ENCODE measurements at places on chromosomes 11 and 22.

DNA sequence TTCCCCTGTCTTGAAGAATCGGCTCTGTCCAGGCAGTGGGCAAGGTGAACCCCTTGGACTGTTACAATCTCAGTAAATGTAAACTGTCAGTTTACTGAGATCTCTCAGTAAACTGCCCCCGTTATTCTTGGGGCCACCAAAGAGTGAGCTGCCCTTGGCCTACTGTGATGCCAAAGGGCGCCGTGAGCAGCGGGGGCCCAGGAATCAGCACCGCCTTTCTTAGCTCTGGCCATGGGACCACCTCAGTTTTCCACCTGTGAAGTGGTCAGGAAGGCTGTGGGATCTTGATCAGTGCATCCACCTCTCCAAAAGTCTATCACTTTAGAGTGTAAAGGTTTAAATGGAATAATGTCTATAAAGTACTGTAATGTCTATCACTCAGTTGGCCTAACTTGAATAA, 57.1 kb downstream of the THAP12 start:
- DNase-seq, result no peak

DNA sequence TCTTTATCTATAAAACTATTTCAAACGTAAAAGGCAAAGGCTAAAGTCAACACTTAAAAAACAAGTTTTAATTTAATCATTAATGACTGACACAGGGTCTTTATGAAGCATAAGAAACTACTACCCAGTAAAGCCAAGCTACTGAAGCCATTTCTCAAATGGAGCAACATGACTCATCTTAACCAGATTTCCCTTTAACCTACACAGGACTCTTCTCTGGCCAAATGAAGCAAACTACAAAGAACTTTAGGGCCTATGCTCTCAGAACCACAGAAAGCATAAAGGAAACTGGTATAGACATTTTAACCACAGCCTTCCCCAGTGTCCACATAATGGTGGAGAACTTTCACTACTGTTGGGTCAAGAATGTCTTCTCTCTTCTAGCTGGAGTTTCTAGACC, 34.7 kb downstream of the ALG9 start:
- DNase-seq, result no peak

DNA sequence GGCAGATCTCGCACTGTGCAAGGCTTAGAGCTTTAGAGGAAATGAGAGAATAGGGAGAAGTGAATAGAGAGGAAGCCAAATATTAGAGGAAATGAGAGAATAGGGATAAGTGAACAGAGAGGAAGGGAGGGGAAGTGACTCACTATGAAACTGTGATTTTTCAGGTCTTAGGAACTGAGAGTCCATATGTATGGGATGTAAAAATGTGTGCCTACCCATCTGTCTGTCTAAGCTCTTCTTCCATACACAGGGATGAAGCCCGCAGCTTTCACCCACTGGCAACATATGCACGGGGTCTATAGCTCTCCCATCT, 6.4 kb upstream of the CCDC86 start:
- no peak for DNase-seq

DNA sequence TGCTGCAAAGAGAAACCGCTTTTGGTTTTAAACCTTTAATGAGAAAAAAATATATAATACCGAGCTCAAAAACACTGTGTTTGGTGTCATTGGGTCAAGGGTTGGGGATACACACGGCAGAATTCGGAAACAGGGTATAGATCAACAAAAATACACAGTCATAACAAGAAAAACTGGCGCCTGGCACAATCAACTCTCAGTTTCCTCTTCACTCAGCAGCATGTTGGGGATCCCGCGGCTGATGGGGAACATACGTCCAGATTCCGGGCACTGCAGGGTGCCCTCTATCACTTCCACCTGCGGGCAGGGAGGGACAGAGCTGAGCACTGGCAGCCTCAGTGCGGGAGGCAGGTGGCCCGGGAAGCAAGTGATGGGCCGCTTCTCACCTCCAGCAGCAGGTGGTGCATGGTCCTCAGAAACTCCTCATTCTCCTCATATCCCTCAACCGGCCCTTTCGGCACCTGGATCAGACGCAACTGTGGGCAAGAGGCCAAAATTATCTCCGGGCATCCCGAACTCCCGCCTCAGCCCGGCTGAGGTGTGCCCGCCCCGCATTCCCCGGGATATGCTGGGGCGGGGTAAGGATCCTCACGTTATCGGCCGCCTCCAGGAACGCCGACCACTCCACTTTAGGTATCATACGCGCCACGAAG, 561 bp downstream of the TRMT112 start:
- no peak for DNase-seq

- DNase-seq, result no peak
Observed at GRCh38 chr11:31795706-31796498, 15.2 kb downstream of the PAX6 start.

DNA sequence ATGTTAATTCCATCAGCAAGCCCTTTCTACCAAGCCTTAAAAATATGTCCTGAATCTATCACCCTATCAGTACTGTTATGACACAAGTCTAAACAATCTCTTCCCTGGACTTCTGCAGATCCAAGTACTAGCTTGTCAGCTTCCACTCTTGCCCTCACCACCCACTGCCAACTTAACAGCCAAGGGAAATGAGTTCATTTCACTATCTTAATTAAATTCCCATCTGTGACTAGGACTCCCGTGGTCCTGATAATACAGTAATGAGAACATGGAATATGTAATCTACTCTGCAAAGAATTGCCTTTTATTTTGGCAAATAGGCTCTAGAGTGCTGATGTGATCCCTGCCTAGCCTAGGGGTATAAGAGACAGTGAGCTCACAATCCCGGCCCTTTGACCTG, 10.1 kb downstream of the UBQLN3 start:
- DNase-seq, result no peak

DNA sequence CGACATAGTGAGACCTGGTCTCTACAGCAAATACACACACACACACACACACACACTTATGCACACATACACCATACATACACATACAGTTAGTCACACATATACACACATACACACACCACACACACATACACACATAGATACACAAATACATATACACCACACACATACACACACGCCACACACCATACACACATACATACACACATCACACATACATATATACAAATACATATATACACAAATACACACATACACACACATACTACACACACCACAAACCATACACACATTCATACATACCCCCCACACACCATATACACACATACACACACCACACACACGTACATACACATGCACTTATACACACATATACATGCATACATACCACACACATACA, 57.7 kb downstream of the MICAL2 start:
- DNase-seq, result no peak

GRCh38 chr11:27115051-27115650, 74.5 kb downstream of the BBOX1 start:
- no peak for DNase-seq

- DNase-seq, result no peak
Observed at GRCh38 chr11:105910095-105910715, 111.8 kb downstream of the MSANTD4 start.

- no peak for DNase-seq
Observed at GRCh38 chr11:5690216-5690615, 626 bp downstream of the TRIM22 start.

DNA sequence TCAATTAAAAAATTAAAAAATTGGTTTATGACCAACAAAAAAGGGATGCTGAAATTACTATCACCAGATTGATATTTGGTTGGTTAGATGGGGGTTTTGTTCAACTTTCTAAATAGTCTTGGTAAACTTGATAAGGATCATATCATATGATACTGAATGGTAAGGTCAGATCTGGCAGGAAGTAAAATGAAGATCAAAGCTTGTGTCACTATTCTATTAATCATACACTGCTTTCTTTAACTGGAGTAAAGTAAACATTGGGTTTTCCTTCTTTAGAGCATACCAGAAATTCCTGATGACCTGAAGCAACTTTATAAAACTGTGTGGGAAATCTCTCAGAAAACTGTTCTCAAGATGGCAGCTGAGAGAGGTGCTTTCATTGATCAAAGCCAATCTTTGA, 40.2 kb downstream of the RRM1 start:
- DNase-seq, result no peak

DNA sequence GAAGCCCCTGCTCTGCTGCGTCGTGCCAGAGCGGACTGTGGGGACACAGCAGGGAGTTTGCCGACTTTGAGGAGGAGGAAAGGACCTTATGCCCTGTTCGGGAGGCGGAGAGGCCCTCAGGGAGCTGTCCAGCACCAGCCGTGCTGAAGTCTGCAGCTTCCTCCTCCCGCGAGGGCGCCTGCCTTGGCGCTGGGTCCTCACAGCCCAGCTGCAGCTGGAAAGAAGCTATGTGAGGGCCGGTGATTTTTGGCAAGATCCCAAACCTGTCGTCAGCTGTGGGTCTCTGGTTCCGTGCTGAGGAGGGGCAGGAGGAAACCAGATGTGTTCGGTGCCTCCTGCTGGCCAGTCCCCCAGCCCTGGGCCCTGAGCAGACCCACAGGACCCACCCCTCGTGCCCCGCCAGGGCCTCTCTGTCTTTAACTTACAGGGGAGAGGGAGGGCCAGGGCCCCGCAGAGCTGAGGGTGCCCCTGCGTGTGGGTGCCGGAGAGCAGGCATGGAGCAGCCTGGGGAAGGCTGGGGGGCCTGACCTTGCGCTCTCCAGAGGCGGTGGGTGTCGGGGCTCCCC, 12.0 kb downstream of the BRSK2 start:
- peak; percentile 43 for DNase-seq

Data from activated naive CD4-positive, alpha-beta T cell treated with anti-CD3 and anti-CD28 coated beads, Interleukin-2, amount 50 U/mL, for 16 hours (primary cell).